KBM-7 (cell line): ENCODE measurements at places on chromosomes 7 and 10.
A peak's percentile ranks its signal among the peaks of the same experiment; 100 is the strongest.

DNA sequence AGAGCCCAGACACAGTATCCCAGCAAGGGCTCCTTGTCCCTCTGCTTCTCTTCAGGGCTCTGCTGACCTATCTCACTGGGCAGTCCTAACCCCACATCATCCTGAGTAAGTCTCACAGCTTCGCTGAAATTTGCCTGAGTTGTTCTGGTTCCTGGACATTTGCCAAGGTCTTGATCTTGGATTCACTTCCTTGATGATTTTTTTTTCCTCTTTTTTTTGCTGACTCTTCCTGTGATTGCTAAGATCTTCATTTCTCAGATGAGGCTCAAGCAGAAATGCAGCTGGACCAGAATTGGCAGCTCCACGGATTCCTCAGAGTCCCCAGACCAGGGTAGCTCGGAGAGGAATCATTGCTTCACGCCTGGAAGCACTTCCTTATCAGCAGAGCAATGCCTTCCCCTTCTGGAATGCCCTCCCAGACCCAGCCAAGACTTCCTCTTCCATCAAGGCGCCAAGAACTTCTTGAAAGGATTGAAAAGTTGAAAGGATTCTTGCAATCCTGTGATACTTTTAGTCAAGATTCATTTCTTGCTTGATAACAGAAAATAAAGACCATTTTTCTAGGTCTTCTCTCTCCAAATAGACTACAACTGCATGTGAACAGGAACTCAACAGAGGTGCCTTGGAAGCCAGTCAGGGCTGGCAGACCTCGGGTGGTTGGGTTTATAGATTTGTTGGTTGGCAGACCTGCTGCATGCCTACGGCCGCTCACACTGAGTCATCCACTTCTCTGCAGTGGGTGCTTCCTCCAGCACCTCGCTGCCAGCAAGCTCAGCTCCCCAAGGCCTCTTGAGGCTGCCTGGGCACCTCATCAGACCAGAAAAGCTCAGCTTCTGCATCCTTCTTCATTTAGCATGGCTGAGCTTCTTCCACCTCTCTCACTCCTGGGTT is 8.8 kb upstream of the AFAP1L2 start:
- DNase-seq = peak; percentile 35

- no peak for DNase-seq
These were observed 23.3 kb downstream of the WDR86 start for GRCh38 chr7:151386301-151387160.

- DNase-seq = no peak
These were observed 266.6 kb downstream of the NXPH1 start for GRCh38 chr7:8699875-8700624.

GRCh38 chr10:132465889-132466519 is 69.0 kb downstream of the PWWP2B start:
- DNase-seq = no peak

DNA sequence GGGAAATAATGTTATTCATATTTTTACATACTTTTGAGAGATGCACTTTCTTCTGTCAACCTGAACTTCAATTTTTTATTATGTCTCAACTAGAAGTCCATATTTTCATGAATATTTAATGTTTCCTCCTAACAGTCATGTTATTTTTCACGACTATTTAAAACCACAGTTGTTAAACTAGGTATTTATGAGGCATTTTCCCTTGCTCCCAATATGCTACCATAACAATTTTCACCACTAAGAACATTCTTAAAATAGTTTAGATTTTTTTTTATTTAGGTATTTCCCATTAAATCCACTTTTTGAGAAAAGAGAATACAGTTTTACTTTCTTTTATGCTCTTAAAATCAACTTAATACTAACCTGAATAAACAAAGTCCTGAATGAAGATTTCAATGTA is 89.4 kb downstream of the JAZF1 start:
- no peak for DNase-seq

- peak; percentile 32 for DNase-seq
These were observed 166.8 kb downstream of the SORCS1 start for GRCh38 chr10:106997721-106998120.

DNA sequence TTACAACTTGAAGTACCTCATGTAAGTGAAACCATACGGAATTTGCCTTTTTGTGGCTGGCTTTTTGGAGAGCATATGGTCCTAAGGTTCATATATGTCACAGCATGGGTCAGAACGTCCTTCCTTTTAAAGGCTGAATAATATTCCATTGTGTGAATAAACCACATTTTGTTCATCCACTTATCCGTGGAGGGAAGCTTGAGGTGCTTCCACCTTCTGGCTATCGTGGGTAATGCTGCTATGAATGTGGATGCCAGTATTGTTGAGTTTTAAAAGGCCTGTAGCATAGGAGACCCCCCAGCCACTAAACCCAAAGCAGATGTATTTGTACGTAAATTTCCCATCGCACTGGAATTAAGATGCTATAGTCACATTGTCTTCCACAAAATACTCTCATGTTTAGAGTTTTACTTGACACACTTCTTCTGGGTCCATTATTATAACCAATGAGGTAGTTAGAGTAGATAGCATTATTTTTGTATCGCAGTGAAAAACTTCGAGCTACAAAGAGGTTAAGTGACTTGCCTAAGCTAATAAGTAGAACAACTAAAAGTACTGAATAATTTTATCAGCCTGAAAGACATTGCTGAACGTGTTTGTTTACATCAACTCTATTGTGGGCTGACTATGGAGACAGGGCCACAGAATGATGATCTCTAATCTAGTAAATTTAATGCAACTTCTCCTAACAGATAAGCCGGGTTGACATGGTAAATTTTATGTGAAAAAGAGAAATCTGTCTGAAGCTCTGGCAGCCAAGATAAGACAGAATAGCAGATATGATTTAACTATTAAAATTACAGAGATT is 183.0 kb upstream of the CTBP2 start:
- DNase-seq = peak; percentile 32

GRCh38 chr10:75679536-75679935 is 248.1 kb downstream of the LRMDA start:
- no peak for DNase-seq

- no peak for DNase-seq
These were observed 44.7 kb downstream of the PPIF start for GRCh38 chr10:79392020-79392398.

DNA sequence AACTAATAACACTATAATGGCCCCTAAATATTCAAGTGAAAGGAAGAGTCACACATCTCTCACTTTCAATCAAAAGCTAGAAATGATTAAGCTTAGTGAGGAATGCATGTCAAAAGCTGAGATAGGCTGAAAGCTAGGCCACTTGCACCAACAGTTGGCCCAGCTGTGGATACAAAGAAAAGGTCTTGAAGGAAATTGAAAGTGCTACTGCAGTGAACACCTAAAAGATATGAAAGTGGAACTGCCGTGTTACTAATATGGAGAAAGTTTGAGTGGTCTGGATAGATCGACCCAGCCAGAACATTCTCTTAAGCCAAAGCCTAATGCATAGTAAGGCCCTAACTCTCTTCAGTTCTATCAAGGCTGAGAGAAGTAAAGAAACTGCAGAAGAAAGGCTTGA is 12.1 kb upstream of the SNX13 start:
- DNase-seq = no peak

- DNase-seq = no peak
These were observed 19.5 kb downstream of the EN2 start for GRCh38 chr7:155477476-155477875.

- no peak for DNase-seq
These were observed 179.2 kb upstream of the BET1 start for GRCh38 chr7:94183289-94183749.

- no peak for DNase-seq
These were observed 26.4 kb upstream of the ITPRID1 start for GRCh38 chr7:31487476-31487875.

- DNase-seq = peak; percentile 12
These were observed 30.8 kb downstream of the TM9SF3 start for GRCh38 chr10:96556003-96556402.

DNA sequence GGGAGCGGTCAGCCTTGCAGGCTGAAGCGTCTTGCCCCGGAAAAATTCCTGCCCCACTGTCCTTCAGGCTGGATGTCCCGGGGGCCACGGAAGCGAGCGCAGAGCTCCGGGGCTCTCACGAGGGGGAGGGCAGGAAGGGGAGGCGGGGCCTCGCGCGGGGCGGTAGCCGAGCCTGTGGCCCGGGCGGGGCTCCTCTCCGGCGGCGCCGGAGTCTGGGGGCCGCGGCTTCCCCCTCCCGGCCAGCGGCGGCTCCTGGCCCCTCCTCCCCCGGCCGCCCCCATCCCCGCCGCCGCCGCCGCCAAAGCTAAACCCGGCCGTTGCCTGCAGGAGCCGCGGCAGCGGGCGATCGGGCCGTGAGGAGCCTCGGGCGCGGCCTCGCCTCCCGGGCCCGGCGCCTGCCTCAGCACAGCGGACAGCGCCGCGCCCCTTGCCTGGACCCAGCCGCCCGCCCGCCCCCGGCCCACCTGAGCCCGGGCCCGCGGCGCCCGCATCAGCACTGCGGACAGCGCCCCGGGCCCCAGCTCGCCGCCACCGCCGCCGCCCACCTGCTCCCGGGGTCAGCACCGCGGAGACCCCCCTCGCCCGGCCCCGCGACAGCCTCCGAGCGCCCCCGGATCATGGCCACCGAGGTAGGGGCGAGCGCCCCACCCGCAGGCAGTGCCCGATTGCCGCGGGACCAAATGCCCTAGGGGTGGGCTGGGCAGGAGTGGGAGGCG is at the start of gene GOLGA7B:
GOLGA7B (plus strand) TSS at position 157 of the 716 bp plus-strand sequence; CDS start at position 618, 461 bp downstream.
- DNase-seq = no peak

- DNase-seq = no peak
These were observed 50.5 kb upstream of the HBP1 start for GRCh38 chr7:107118109-107118900.

GRCh38 chr7:17185690-17186070 is 112.8 kb upstream of the AHR start:
- peak; percentile 71 for DNase-seq

DNA sequence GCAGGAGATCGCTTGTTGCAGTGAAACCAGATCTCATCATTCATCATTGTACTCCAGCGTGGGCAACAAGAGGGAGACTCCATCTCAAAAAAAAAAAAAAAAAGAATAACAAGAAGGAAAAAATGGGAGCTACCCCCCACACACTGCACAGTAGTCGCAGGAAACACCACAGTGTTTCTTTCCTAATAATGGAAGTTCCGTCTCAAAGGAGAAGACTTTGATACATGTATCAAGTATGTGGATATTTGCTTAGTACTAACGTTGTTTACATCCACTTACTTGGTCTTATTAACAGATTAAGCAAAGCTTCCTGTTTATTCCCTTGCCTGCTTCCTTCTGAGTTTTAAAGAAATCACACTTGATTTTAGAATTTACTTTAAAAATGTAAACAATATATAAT is 22.2 kb downstream of the YAE1 start:
- no peak for DNase-seq

DNA sequence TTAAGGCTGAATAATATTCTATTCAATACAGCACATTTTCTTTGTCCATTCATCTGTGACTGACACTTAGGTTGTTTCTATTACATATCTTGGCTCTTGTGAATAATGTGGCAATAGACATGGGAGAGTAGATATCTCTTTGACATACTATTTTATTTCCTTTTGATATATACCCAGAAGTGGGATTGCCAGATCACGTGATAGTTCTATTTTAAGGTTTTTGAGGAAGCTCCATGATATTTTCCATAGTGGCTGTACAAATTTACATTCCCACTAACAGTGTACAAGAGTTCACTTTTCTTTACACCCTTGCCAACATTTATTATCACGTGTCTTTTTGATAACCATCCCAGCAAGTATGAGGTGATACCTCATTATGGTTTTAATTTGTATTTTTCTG is 1114.7 kb downstream of the CNTNAP2 start:
- DNase-seq = no peak
